ENCODE measurements at places on chromosomes 7 and 10.

- DNase-seq, result no peak
Measured at GRCh38 chr7:87474533-87475358, 734 bp downstream of the ABCB4 start.

- no peak for DNase-seq
Measured at GRCh38 chr7:94907026-94907810, at the start of gene PPP1R9A. PPP1R9A (plus strand) TSS chr7:94907594; CDS start chr7:94910114, 2,520 bp downstream.

- DNase-seq, result no peak
Measured at GRCh38 chr10:110402077-110402416, 95.7 kb upstream of the DUSP5 start.

DNA sequence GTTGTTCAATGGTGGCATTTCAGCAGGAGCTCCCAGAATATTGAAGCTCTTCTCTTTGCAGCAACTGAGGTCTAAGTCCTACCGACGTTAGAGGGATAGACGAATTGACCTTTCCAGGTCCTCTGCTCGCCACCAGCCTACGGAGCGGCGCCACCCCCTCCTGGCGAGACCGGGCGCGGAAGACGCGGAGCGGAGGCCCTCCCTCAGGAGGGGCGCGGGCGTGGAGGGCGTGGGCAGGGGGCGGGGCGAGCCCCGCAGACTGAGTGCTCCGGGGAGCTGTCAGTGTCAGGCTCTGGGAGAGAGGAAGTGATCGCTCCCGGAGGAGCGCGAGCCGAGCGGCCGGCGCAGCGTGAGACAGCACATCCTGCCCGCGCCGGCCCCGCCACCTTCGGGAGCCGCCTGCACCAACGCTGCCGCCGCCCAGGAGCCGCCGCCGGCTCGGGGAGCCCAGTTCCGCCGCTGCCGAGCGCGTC is at the start of gene DYNC1I1:
Gene DYNC1I1, plus strand, starts transcription at position 257 of the 473 bp plus-strand sequence. CDS start 32,176 bp downstream, outside the sequence.
- peak; percentile 44 for DNase-seq

- DNase-seq, result no peak
Measured at GRCh38 chr10:126016156-126016805, 119.9 kb downstream of the FANK1 start.

GRCh38 chr7:47236480-47237129 is 345.3 kb downstream of the TNS3 start:
- DNase-seq, result no peak

DNA sequence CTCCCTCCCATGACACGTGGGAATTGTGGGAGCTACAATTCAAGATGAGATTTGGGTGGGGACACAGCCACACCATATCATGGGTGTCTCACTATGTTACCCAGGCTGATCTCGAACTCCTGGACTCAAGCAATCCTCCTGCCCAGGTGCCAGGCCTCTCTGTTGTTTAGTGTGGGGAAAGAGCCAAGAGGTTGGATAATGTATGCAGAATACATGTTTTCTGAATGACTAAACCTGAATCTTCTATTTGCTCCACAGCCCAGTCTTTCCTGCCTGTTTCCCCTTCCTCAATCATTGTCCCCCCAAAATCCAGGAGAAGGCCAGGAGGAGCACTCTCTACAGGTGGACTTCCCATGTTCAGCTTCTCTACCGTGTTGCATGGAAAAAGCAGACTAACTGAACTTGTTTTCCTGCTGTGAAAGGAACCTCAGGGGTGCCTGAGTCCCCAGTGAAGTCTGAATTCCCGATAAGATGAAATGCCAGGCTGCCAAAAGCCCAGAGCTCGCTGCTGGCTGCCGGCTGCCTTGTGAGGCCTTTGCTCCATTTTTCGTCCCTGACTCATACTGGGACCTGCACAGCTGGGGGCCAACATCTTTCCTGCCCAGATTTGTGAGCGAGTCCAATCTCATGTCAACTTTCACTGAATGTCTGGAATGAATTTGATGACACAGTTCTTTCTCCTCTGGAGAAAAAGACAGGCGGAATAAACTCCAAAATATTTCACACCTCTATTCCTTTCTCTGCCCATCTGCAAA is 588.0 kb downstream of the CALN1 start:
- peak; percentile 33 for DNase-seq

DNA sequence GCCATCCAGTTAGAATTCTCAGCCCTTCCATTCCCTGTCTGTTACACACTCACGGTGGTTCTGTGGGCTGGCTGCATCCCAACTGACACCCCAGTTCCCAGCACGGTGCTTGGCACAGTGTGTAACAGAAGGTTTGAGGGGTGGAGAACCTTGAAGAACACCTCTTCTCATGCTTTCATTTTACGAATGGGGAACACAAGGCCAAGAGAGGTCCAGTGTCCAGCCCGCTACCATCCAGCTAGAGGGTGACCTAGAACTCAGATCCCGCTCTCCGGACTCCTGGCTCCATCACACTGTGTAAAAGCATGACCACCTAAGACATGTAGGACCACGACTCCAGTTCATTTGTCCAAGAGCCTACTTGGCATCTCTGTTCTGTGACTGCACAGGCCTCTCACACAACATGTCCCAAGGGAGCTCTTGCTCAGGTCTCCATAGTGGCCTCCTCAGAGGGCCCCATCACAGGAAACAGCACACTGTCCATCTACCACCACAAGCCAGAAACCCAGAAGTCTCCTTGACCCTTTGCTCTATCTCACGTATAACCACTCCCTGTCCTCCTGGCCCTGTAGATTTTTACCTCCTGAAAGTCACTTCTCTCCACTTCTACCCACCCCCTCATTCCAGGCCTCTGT is 2.8 kb upstream of the CDH23 start:
- DNase-seq, result no peak

- no peak for DNase-seq
Measured at GRCh38 chr7:156940421-156941122, 8.9 kb upstream of the NOM1 start.

- no peak for DNase-seq
Measured at GRCh38 chr10:48779546-48780152, 95.0 kb downstream of the WDFY4 start.

GRCh38 chr10:1049425-1049958 is 573 bp upstream of the IDI1 start:
- peak; percentile 85 for DNase-seq

GRCh38 chr10:12875100-12875499 is 126.4 kb downstream of the CCDC3 start:
- no peak for DNase-seq

DNA sequence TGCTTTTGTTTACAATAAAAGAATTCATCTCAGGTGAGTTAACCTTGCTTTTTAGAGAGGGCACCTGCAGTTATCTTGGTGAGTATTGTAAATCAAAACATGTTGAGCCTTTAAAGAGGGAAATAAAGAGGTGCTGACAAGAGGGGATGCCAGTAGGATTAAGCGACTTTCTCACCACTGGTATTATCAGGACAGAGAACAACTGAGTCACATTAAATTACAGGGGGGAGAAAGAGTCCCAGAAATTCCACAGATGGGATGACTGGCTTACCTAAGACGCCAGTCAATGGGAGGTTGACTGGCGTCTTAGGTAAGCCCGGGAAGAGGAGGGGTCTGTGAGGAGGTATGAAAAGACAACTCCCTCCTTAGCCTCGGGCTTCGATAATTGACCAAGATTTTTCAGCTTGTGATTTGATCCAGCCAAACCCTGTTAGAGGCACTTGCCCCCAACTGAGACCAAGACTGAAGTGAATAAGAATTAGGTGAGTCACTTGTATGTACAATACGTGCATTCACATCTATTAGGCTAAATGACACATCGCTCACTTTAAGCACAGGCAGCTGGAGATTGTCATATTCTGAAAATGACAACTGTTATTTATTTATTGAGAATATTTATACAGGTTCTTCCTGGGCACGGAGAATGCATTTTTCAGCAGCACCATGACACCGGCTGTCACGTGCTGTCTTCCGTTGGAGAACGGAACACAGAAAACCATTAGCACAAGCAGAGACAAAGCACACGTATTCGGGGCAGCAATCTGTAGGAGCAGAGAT is 117.6 kb downstream of the SEM1 start:
- peak; percentile 8 for DNase-seq

All from trophoblast cell (in vitro differentiated cells and primary cell).